Stimulated activated CD8-positive, alpha-beta memory T cell treated with anti-CD3 and anti-CD28 coated beads, Interleukin-7, amount 100 ng/mL, for 24 hours (primary cell): ENCODE measurements at places on chromosomes 12 and 14.

- DNase-seq = no peak
Measured at GRCh38 chr14:95527387-95528002, 7.4 kb upstream of the GLRX5 start.

- no peak for DNase-seq
Measured at GRCh38 chr14:77489041-77489440, 9.6 kb downstream of the ISM2 start.

- DNase-seq = no peak
Measured at GRCh38 chr12:3222979-3223378, 145.8 kb downstream of the TSPAN9 start.

DNA sequence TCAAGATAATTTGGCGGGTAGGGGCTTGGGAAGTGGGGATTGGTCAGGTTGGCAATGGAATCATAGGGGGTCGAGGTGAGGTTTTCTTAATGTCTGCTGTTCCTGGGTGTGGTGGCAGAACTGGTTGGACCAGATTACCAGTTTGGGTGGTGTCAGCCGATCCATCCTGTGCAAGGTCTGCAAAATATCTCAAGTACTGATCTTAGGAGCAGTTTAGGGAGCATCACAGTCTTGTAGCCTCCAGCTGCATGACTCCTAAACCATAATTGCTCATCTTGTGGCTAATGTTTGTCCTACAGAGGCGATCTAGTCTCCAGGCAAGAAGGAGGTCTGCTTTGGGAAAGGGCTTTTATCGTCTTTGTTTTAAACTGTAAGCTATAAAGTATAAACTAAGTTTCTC, 868.4 kb downstream of the DIO2 start:
- DNase-seq = no peak

GRCh38 chr14:56709201-56709600, 101.1 kb downstream of the OTX2 start:
- no peak for DNase-seq

GRCh38 chr14:54108481-54109471, 152.2 kb upstream of the BMP4 start:
- no peak for DNase-seq

GRCh38 chr14:99245564-99246511, 26.2 kb downstream of the BCL11B start:
- no peak for DNase-seq

- no peak for DNase-seq
Measured at GRCh38 chr12:114272071-114272470, 133.9 kb downstream of the TBX5 start.

DNA sequence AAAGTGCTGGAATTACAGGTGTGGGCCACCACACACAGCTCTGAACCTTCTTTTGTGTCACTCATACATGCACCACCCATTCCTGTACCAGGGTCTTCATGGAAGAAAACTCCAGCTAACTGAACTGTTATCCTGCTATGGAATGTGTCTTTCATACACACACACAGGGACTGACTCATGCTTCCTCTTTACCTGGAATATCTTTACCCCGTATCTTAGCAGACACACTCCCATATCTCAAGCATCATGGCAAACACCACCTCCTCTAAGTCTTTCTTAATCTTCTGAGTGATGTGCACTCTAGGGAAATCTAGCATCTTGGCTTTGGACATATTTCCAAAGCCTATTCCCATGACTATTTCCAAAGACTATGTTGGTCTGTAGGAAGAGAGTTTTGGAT, 35.0 kb upstream of the DTX1 start:
- DNase-seq = no peak

- no peak for DNase-seq
Measured at GRCh38 chr14:75389679-75390078, 38.1 kb upstream of the JDP2 start.

GRCh38 chr12:95271465-95271864, 53.9 kb downstream of the VEZT start:
- DNase-seq = no peak

- DNase-seq = no peak
Measured at GRCh38 chr12:112924986-112925385, 13.3 kb upstream of the OAS3 start.

- no peak for DNase-seq
Measured at GRCh38 chr14:104101651-104102281, 16.3 kb downstream of the ASPG start.

DNA sequence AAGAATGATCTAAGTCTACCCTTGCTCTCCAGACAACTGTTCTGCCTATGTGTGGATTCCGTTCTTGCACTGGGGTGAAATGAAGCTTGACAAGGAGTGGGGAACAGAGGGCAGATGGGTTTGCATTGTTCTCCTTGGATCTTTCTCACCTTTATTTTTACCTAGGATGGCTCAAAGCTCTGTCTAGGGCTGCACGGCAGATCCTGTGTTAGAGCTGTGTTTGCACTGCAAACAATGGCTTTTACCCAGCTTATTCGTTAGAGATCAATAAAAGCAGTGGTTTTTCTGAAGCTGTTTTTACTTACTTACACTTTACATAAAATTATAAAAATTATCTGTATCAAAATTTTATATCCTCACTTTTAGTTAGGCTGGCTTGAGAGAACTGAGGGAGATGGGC, 105.1 kb downstream of the LRIG3 start:
- DNase-seq = no peak

- no peak for DNase-seq
Measured at GRCh38 chr14:92719890-92720323, 28.5 kb downstream of the LGMN start.

- no peak for DNase-seq
Measured at GRCh38 chr12:132040906-132041606, 91.3 kb downstream of the EP400 start.

DNA sequence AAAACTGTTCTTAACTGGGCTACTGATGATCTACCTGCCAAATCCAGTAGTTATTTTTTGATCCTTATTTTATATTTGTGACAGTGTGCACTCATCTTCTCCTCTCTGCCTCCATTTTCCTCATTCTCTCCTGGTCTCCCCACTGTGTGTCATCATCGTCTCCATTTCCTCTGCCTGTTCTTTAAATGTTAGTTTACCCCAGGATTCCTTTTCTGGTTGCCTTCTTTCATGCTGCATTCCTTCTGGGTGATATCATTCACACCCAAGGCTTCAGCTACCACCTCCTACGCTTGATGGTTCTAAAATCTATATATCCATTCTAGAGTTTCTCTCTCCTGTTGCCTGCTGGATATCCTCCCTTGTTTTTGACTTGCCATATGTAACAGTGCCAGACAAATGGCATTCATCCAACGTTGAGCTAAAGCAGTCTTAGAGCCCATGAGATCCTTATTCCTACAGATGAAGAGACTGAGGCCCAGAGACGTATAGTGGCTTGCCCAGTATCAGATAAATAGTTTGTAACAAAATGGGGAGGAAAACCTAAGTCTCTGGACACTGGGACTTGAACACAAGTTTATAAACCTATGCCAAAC, 109.5 kb downstream of the DIP2B start:
- no peak for DNase-seq

- DNase-seq = no peak
Measured at GRCh38 chr14:89040080-89040459, 215.6 kb downstream of the TTC8 start.

DNA sequence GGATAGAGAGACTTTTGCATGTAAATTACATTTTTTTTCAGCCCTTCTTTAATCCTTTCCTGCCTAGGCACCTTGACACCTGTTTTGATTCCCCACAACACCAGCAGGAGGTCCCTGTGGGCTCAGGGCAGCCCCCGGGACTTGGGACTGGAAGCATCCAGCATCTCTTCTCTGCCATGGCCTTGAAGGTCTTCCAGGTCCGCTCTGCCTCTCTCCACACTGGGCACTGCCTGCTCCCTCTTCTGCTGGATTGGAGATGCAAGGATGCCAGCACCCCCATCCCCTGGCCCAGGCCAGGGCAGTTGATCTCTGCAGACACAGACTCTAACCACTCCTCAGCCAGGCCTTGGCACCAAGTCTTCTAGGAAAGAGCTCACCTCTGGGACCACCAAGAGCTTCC, 134.5 kb upstream of the C14orf180 start:
- DNase-seq = no peak

GRCh38 chr12:55017416-55017925, 2.3 kb upstream of the NEUROD4 start:
- no peak for DNase-seq

DNA sequence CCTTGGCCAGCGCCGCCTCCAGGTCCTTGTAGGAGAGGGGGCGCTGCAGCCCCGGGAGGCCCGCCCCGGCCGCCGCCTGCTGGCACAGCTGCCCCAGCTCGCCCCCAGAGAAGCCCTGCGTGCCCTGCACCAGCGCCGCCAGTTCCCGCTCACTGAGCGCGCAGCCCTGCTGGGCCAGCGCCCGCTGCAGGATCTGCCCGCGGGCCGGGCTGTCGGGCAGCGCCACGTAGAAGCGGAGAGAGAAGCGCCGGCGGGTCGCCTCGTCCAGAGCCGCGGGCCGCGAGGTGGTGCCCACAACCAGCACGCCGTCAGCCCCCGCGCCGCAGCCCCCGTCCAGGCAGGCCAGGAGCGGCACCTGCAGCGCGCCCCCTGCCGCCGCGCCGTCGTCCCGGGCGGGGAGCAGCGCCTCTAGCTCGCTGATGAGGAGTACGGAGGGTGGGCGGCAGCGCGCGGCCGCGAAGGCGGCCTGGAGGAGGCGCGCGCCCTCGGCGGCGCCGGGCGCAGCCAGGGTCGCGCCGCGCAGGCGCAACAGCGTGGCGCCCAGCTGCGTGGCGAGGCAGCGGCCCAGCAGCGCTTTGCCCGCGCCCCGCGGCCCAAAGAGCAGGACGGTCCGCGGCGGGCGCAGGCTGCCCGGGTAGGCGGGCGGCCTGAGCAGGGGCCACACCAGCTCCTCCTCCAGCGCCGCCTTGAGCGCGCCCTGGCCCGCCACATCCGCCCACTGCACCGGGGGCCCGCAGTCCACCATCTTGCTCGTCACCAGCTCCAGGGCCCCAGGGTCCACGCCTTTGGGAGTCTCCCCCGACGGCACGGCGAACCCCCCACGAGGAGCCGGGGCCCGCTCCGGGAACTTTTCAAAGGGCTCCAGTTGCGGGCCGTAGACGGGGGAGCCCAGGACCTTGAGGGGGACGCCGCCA, 27.7 kb downstream of the FIGNL2 start:
- DNase-seq = peak; percentile 60
